H9 (cell line): ENCODE measurements at places on chromosomes 2 and 18. TPM values are rescaled to one million over a fixed set of nuclear protein-coding genes. Genes with fewer than 3 reads are reported as not detected.

HES6 gene
- total RNA-seq, result 27.1 and 27.7 TPM in 2 replicates

C1QL2 gene
- 0.81 and 0.90 TPM in 2 replicates for total RNA-seq

GKN1 gene
- not detected in 2 replicates for total RNA-seq

CDH2 gene
- 35.4 and 36.2 TPM in 2 replicates for total RNA-seq

SLC19A3 gene
- total RNA-seq, result 1.8 and 2.3 TPM in 2 replicates

GPBAR1 gene
- 0.37 and 0.44 TPM in 2 replicates for total RNA-seq

DHRS9 gene
- total RNA-seq, result not detected in 2 replicates

GALM gene
- total RNA-seq, result 10.0 and 10.4 TPM in 2 replicates

SIGLEC15 gene
- total RNA-seq, result 0.13 TPM in 2 replicates

SPATA3 gene
- not detected in 2 replicates for total RNA-seq

IL36RN gene
- total RNA-seq, result not detected in 2 replicates

CAB39 gene
- total RNA-seq, result 41.8 and 42.7 TPM in 2 replicates

SLC9A4 gene
- total RNA-seq, result not detected in 2 replicates

ANO7 gene
- total RNA-seq, result 3.9 and 5.2 TPM in 2 replicates

ARHGEF4 gene
- 12.5 and 12.6 TPM in 2 replicates for total RNA-seq

NT5DC4 gene
- total RNA-seq, result not detected in 2 replicates

TMEFF2 gene
- 0.39 and 1.1 TPM in 2 replicates for total RNA-seq

EPAS1 gene
- 1.1 and 1.4 TPM in 2 replicates for total RNA-seq

C2orf78 gene
- 0.07 and 0.09 TPM in 2 replicates for total RNA-seq

RNPEPL1 gene
- 22.5 and 24.7 TPM in 2 replicates for total RNA-seq

AQP4 gene
- total RNA-seq, result 0.31 and 0.42 TPM in 2 replicates

CAPN13 gene
- total RNA-seq, result 5.0 and 5.7 TPM in 2 replicates

SNTG2 gene
- 12.7 and 13.2 TPM in 2 replicates for total RNA-seq

AQP12A gene
- total RNA-seq, result not detected in 2 replicates

CIB4 gene
- total RNA-seq, result not detected in 2 replicates

EFR3B gene
- 7.0 and 7.2 TPM in 2 replicates for total RNA-seq
